ENCODE measurements at places on chromosomes 6 and 20. TPM values are rescaled to one million over a fixed set of nuclear protein-coding genes. Genes with fewer than 3 reads are reported as not detected.
A peak's percentile ranks its signal among the peaks of the same experiment; 100 is the strongest.

- peaks cover 4% of the 10 kb centered on the region for H3K4me1 ChIP-seq
- peak; percentile 39 for DNase-seq
- H3K27me3 ChIP-seq: no peaks in the 10 kb centered on the region
- H3K36me3 ChIP-seq: no peaks in the 10 kb centered on the region
Measured at GRCh38 chr6:36947570-36948351, 6.8 kb upstream of the PI16 start.

GRCh38 chr6:148611213-148611612 is 135.6 kb upstream of the UST start:
- no peaks in the 10 kb centered on the region for H3K4me1 ChIP-seq
- H3K27ac ChIP-seq: no peak overlapping the region
- no peaks in the 10 kb centered on the region for H3K36me3 ChIP-seq
- DNase-seq: no peak
- H3K4me3 ChIP-seq: no peak overlapping the region

DNA sequence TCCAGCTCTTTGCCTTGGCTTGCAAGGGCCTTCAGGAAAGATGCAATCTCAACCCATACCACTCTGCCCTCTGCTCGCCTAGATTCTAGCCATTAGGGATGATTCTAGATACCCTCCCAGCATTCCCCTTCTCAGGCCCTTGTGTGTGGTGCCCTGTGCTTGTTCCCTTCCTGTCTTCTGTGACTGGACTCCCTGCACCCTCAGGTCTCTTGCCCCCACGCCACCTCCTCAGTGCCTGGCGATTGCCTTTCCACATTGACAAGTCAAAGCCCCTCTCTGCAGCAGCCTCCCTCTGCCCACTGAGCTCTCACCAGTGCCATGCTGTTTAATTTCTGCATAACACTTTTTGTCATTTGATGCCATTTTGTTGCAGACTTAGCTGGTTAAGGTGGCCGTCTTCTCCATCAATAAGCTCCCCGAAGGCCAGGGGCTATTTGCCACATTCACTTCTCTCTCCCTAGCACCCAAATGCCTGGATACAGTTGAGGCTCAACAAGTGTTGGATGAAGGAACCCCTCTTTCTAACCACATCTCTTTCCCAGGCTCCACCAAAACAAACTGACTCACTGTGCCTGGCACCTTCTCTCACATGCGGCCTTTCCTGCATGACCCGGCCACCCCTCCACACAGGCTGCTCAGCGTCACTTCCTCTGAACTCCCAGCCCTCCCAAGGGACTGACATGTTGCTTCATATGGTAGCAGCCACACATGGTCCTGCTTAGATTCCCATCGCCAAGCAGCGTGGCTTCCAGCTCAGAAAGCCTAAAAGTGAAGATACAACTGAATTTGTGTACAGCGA is 4.6 kb upstream of the TXNDC5 start:
- peaks cover 35% of the 10 kb centered on the region for H3K27me3 ChIP-seq
- H3K4me3 ChIP-seq: no peak overlapping the region
- H3K36me3 ChIP-seq: no peaks in the 10 kb centered on the region
- peaks cover 14% of the 10 kb centered on the region for H3K4me1 ChIP-seq
- DNase-seq: no peak

- no peak overlapping the region for H3K4me3 ChIP-seq
- peaks cover 4% of the 10 kb centered on the region for H3K27me3 ChIP-seq
- H3K27ac ChIP-seq: no peak overlapping the region
- no peaks in the 10 kb centered on the region for H3K36me3 ChIP-seq
Measured at GRCh38 chr6:44737829-44738528, 350.5 kb downstream of the CDC5L start.

DNA sequence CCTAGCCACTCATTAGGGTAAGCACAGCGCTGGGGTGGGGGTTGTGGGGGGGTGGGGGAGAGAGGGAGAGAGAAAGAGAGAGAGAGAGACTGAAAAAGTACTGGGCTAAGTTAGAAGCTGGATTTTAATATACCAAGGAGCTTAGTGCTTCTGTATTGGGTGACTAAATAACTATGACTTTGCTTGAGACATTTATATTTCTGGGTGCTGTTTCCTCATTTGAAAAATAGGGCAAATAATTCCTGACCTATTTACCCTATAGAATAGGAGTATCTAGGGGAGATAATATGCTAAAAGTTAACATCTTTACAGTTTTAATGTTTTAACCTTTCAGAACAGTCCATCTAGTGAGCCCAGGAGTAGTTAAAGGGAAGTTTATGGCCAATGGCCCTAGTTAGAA is 7.7 kb downstream of the NKAIN2 start:
- no peaks in the 10 kb centered on the region for H3K4me1 ChIP-seq
- H3K36me3 ChIP-seq: no peaks in the 10 kb centered on the region
- no peak overlapping the region for H3K27ac ChIP-seq
- peaks cover 25% of the 10 kb centered on the region for H3K27me3 ChIP-seq
- DNase-seq: no peak

Gene LPA
- total RNA-seq: not detected
